ENCODE measurements at places on chromosomes 7 and 10.

- no peak for DNase-seq
Observed at GRCh38 chr7:155694851-155695250, 50.4 kb downstream of the RBM33 start.

- peak; percentile 70 for DNase-seq
Observed at GRCh38 chr10:109914966-109915365, 8.3 kb downstream of the XPNPEP1 start.

DNA sequence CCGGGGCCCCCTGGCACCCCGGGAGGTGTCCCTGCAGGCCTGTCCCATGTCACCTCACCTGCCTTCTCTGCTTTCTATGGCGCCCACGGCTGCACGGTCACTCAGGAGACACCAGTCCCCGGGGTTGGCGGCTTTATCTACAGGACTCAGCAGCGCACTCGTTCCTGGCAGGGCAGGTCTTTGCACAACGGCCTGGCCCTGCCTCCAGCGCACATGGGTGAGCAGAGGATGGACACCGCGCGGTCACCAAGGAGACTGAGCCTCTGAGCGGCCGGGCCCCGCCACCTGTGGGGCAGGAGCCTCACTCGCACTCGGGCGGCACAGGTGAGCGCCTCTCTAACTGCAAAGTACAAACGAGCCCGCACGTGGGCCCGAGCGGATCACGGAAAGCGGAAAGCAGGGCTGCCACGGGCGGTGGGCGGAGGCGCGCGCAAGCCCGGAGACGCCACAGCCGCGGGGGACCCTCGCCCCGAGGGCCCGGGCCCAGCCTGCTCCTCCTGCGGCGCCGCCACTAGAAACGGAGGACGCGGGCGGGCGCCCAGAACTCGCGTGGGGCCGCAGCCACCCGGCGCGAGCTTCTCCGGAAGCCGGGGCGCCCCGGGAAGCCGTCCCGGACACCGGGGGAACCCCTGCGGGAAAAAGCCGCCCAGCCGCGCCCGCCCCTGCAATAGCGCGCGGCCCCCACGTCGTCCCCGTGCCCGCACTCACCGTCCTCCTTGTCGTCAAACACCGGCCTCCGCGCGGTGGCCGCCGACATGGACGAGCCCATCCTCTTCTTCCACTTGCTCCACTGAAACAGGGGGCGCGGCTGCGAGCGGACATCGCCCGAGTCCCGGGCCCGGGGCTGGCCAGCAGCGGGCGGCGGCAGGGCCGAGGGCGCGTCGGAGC lies 642 bp downstream of the STK32C start:
- DNase-seq: no peak

DNA sequence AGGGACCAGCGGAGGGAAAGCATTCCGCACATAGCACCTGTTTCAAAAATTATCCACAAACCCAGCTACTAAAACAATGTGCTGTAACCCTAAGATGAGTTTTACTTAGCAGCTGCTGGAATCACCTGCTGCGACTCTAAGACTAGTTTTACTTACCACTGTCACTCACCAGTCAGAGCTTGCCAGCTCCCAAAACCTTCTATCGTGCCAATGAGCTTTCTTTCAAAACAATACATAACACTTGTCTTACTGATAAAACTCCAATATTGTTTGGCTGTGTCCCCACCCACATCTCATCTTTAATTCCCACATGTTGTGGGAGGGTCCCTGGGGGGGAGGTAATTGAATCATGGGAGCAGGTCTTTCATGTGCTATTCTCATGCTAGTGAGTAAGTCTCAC lies 18.4 kb downstream of the ST8SIA6 start:
- no peak for DNase-seq

- no peak for DNase-seq
Observed at GRCh38 chr10:132061465-132061864, 4.3 kb upstream of the JAKMIP3 start.

DNA sequence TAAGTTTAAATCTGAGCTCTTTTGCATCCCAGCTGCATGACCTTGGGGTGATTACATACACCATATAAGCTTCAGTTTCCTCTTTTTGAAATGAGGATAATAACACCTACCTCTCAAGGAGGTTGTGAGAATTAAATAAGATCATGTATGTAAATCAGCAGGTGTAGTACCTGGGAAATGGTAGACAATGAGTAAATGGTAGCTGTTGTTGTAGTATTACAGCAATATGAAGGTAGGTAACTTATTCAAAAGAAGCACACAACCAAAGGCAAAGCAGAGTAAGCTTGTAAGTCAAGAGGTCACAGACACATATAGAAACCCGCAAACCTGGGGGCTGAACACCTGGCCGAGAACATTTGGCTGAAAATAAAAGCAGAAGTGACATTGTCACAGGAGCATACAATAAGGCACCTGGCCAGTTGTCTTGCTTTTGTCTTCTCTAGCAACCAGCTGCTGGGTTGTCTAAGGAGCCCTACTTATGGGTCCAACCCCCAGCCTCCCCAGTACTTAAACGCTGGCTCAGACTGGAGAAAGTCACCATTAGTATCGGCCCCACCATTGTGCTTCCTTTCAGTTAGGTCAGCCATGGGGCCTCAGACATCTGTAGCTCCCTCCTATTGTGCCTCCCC lies 203.6 kb upstream of the MKLN1 start:
- no peak for DNase-seq

DNA sequence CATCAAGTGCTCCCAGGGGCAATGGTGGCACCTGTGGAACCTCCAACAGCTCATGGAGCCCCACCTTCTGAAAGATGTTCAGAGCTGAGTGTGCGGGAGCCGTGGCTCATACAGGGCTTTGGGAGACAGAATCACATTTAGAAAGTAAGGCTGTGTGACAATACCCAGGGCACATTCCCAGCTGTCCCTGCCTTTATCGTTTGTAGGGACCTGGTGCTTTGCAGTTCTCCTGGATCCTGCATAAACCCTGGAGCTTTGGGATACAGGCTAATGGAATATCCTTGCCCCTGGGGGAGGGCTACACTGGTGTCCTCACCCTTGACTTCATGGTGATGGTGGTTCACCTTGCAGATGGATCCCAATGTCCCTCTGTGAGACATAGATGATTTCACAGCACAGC lies 134.8 kb upstream of the LAMB4 start:
- no peak for DNase-seq

DNA sequence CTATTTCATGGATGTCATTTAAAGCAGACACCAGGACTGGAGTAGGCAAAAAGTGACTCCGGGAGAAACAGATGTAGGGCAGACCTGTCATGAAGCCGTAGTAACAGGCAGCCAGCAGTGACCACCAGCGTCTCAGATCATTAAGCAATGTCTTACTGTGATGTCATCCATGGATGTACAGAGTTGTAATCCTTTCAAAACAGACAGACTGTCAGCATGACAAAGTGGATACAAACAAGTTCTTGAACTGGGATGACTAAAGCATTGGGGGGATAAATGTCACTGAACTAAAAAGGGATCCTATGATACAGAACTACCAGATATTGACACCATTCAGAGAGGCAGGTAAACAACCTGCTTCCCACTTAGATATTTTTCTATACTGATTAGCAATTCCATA lies 675.5 kb downstream of the PARD3 start:
- DNase-seq: no peak
